ENCODE measurements at places on chromosomes 5 and 9.

- no peak for DNase-seq
These were observed 214.5 kb upstream of the RASA1 start for GRCh38 chr5:87053146-87053545.

DNA sequence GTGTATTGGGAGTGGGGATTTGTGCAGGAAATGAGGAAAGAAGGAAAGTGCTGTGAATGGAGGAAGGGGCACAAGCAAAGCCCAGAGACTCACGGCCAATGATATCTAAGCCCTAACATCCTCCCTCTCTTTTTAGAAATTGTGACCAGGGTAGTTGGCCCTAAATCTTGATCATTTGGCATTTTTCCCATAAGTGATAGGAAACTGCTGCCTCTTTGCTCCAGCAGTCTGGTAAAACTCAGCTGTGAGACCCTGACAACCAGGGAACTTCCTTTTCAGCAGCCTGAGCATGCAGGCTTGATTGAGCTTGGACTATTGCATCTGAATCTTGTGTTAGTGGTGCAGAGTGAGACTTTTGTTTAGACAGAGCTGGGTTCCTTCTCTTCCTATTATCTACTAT lies 9.6 kb upstream of the ADRB2 start:
- no peak for DNase-seq

DNA sequence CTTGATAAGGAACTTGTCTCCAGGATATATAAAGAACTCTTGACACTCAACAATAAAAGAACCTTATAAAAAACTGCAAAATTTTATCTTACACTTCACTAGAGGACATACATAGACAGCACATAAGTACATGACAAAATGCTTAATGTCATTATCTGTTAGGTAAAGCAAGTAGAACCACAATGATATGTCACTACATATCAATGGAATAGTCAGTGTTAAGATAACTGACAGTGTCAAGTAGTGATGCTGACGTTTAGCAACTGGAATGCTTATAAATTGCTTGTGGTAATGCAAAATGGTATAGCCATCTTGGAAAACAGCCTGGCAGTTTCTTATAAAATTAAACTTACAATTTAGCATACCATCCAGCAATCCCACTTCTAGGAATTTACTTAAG lies 314.1 kb downstream of the KDM4C start:
- DNase-seq = no peak

DNA sequence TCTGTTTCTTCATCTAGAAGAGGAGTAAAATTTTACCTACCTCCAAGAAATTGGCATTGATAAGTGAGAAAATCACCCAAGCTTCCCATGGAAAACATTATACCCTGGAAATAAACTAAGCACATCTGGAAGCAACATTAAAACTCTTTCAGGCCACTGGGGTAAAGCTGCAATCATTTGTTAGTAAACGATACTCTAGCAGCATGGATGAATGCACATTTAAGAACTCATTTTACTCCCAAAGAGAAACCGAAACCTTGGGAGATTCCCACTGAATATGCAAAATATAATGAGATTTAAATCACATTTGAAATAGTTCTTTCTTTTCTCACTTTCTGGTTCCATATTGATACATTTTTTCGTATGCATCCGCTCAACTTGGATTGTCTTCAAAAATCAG lies 467.5 kb downstream of the EFNA5 start:
- no peak for DNase-seq

DNA sequence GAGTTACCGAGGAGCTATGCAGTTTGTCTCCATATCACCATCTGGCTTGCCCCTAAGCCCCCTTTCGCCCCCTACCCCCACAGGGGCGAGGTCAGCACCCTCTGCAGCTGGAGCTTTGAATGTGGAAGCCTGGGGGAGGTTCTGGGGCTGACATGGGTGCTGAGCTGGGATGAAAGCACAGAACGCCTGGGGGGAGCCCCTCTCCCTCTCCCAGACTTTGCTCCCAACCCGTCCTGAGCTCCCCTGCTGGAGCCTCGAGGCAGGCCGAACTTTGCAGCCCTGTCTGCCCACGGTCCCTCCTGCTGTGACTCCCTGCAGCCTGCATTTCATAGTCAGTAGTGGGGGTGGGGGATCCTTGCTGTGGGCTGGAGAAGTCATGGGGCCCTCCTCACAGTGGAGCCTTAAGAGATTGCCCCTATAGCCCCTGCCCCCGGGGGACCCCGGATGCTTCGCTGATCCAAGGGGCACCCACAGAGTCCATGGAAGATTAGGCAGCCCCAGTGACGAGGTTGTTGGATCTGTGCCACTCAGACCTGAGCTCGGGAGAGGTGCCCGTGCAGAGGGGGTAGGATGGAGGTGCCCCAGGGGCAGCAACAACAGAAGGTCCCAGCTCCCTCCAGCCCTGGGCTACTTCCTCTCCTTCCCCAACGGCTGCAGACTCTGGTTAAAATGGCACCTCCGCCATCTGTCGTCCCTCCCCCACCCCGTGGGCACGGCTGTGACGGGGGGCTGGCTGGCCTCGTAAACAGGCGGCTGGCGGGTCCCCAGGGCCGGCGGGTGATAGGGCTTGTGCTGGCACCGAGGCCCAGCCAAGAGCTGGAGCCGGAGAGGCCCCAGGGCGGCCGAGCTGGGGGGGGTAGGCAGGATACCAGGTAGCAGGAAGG lies 162.0 kb downstream of the C9orf50 start:
- peak; percentile 35 for DNase-seq

GRCh38 chr5:133356984-133357421 lies 255.3 kb downstream of the FSTL4 start:
- DNase-seq = no peak

DNA sequence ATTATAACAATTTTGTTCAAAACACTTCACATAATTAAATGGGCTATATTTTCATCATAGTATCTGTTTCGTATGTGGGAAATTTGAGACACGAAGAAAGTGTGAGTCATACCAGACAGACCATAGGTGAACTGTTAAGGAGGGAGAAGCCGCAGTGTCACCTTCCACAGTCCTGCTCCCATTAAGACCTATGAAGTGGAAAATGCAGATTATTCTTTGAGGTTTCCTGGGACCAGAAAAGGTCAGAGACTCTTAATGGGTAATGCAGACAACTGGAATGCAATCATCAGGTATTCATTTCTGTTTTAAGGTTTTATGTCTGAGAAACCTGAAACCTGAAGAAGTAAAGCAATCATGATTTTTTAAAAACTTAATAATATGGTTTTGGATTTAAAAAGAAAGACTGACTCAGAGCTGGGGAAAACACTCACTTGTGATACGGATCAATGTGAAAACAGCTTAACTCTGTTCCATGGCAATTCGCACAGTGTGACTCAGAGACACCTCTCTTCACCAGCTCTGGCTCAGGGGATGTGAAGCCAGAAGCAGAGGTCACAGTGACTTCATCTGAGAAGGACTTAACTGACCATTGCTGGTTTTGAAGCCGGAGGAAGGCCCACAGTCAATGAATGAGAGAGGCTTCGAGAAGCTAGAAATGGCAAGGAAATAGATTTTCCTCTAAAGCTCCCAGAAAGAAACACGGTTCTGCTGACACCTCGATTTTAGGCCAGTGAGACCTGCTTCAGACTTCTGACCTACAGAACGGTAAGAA lies 17.2 kb upstream of the GCNT1 start:
- DNase-seq = peak; percentile 56

- DNase-seq = no peak
These were observed 60.9 kb downstream of the SLC12A2 start for GRCh38 chr5:128144491-128144890.

DNA sequence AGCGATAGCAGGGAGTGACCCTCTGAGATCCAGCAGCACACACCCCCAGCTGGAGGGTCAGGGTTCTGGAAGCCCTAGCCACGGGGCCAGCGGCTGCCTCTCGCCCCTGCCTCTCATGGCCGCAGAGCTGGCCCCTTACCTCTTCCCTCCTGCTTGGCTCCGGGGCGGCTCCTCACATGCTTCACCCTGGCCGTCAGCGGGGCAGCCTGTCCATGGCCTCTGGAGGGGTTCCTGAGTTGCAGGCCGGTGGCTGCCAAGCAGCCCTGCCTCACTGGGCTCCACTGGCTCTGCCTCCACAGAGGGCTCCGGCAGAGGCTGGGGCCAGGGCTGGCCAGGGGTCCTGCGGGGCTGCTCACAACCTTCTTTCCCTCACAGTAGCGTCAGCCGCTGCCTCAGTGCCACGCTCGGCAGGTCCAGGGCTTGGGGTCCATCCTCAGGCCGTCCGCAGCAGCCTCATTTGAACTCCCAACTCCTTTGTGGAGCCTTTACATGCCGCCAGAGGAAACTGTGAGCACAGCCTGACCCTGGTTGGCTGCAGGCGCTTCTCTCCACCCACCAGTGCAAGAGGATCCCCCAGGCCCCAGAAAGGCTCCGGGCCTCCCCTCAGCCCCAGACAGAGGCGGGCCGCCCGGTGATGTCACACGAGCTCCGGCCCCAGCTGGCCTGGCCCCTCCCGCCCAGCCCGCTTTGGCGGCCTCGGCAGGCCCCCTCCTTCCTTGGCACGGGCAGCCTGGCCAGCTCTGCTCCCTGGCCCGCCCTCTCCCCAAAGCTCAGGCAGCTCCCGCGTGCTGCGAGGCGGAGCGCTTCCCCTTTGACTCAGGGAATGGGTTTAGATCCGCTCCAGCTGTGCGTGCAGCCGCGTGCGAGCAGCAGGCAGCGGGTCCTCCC lies at the start of gene ANGPTL2:
ANGPTL2 (minus strand) TSS at position 460 of the 888 bp plus-strand sequence. CDS start 13,904 bp downstream, outside the sequence.
- DNase-seq = no peak

GRCh38 chr5:96247097-96247701 lies 185.8 kb downstream of the PCSK1 start:
- no peak for DNase-seq

DNA sequence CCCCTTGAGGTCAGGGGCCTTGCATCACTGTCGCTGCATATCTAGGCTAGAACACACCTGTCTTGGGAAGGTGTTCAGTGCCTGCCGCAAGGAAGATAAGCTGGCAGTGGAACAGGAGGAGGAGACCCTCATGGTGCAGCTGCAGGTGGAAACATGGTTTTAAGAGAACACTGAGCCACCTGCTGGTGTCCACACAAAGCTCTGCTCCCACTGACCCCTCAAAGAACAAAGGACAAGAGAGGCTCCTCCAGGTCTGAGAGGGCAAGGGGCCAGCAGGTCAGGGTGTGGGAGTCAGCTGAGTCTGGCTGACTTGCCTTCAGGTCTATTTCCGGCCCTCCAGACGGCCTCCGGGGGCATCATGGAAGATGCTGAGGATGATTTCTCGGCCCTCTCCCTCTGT lies 210.1 kb upstream of the TBCA start:
- DNase-seq = no peak

GRCh38 chr5:92977846-92978540 lies 603.0 kb downstream of the NR2F1-AS1 start:
- DNase-seq = no peak

GRCh38 chr9:14713187-14713767 lies 9.3 kb downstream of the CER1 start:
- DNase-seq = no peak

DNA sequence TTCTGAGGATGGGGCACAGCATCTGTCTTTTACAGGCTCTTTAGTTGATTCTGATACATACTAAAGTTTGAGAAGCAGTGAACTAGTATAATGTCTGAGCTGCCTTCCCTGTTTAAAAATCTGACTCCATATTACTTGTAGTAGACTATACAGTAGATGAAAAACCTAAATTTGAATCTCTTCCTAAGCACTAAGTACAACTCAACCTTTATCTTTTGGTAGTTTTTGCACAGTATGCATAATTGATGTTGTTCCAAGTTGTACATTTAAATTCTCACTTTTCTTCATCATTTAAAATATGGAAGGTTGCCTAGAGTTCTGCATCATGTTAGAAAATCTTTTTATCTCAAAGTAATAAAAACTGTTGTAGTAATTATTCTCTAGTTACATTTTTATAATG lies 98.6 kb upstream of the CKMT2 start:
- no peak for DNase-seq

DNA sequence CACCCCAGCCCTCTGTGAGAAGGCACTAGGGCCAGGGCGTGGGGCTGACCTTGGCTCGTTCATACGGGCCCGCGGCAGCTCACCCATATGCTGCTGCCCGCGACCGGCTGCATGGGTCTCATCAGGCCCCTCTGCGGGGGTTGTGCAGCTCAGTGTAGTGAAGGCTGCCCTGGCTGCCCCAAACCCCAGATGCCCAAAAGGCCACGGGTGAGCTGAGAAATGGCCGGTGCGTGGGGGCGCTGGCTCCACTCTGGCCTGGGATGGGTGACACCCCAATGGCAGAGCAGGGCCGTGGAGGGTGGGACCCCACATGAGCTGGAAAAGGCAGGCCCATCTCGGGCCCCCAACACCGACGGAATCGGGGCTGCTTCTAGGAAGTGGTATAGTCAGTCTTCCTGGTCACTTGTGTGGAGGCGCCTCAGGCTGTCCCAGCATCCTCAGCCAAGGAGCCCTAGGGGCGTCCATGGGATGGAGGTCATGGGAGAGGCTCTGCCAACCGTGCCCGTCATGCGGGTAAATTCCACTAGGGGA lies 19.4 kb upstream of the LRRC14B start:
- DNase-seq = no peak

DNA sequence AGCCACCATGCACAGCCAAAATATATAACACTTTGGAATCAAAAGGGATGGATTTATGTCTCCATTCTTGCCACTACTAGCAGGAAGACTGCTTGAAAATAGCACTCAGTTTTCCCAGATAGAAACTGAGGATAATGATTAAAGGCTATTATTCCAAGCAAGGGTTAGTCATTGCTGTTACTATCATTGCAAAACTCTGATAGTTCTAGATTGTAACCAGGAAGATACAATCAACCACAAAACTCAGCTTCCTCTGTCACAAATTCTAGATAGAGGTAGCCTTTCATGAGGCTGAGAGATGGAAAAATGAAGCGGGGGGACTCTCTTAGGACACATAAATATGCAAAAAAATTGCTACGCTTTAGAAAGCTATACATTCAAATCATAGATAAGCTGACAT lies 3.1 kb downstream of the ANXA1 start:
- DNase-seq = no peak

- no peak for DNase-seq
These were observed 160.7 kb downstream of the CACNA1B start for GRCh38 chr9:138038244-138038671.

DNA sequence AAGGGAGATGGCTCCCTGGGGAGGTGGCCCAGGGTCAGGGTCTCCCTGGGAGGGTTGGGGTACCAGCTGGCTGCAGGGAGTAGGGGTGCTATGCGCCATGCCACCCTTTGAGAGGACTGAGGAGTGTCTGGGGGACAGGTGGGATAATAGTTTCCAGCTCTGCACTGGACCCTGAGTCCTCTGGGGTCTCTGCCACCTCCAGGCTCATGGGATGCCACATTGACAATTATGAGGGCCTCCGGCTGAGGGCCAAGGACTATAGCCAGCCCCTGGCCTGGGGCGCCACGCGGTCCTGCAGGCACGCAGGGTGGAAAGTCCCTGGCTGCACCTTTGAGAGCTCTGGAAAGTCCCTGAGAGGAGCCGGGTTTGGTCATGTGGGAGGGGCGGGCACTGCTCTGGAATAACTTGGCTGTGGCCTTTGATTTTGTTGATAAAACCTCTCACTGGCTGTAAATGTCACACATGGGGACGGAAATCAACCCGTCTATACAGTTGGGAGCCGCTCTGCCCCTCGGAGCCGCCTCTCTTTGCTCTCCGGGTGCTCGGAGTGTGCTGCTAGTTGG lies 16.0 kb downstream of the TRAF2 start:
- DNase-seq = peak; percentile 91

All from activated naive CD4-positive, alpha-beta T cell treated with Interleukin-2 at 50 U/mL for 16 hours (primary cell).